ENCODE measurements at places on chromosomes 2 and 18.

DNA sequence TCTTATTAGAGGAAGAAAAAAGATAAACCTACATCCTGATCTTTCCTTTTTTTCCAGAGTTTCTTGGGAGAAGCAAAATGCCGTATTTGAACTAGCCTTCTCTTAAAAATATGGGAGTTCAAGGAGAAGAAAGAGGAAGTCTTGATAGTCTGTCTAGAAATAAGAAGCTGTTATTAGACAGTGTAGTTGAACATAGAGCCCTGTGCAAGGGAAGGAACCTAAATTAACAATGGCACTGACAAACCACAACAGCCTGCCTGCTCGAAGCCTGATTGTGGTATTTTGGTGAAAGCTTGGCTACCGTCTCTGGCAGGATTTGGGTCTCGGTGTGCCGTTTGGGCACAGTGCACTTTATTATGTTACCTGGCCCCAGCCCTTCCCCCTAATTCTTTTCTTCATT is 17.1 kb downstream of the SMARCAL1 start:
- no peak for DNase-seq

DNA sequence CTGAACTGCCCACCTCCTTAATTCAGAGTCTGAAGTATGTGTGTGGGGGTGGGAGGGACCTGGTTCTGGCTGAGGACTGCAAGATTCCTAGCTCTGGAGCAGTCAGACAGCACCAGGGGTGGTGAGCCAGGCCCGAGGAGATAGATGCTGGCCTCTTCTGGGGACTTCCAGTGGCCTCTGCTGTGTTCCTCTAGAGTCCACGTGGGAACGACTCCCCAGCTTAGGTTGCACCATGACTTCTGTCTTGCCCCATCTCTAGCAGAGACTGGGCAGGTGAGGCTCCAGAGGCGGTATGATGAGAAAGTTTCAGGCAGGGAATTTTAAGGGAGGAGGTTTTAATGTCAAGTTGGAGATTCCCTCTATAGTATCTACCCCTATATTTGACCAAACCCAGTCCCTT is 22.0 kb upstream of the RESP18 start:
- no peak for DNase-seq

DNA sequence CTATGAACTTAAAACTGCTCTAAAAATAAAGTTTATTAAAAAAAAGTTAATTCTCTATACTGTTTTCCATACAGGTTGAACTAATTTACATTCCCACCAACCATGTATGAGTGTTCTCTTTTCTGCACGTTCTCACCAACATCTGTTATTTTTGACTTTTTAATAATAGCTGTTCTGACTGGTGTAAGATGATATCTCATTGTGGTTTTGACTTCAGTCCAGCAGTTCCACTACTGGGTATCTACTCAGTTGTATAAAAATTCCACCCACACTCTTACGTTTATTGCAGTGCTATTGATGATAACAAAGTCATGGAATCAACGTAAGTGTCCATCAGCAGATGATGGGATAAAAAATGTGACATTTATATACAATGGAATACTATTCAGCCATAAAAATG is 33.7 kb downstream of the SPAG16 start:
- no peak for DNase-seq

DNA sequence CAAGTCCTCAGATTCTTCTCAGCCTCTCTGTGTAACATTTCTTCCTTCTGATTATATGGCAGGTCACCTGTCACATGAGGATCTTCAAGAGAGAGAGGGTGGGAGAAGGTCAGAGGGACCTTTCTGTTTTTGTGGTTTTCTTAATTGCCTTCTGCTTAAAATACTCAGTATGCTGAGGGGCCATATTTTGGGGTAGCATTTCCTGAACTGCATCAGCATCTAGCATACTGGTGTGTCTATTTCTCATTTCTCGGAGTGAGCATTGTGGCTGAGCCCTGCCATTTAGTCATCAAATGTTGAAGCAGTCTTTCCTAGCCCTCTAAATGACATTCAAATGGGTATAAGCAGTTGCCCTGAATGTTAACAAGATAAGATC is 162.7 kb downstream of the MYO3B start:
- DNase-seq = no peak

GRCh38 chr2:127763776-127764175 is 47.2 kb downstream of the WDR33 start:
- DNase-seq = no peak

DNA sequence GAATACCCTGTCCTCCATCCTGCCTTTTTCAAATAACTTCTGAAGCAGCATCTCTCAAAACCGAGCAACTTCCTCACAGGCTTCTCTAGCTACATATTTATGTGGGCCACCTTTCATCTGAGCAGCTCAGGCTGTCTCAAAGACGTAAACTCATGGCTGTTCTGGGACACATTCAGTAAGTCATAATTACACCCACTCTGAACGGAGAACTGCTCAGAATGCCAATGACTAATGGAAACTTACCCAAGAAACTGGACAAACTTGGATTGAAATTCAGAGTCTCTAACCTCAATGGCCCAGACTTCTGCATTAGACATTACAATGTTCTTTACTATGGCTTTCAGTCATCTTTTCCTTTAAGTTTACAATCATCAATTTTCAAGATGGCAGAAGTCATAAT is 145.2 kb downstream of the RAD51AP2 start:
- DNase-seq = no peak

- DNase-seq = no peak
Measured at GRCh38 chr2:118021356-118021755, 7.5 kb upstream of the CCDC93 start.

GRCh38 chr18:36279001-36279400 is 18.5 kb upstream of the FHOD3 start:
- DNase-seq = no peak

DNA sequence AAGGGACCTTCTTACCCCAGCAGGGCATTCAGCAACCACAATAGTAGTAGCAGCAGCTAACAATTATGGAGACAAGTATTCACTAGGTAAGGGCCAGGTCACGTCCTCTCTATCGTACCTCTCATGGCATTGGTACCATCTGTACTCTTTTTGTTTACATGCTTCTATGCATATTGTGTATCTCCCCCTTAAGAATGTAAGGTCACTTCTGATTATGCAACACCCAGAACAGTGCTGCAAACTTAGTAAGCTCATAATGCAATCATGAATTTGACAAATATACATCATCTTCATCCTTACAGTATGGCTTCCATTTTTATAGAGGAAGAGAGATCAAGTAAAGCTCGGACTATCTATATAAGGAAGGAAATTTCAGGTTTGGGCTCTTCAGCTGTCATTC is 46.1 kb downstream of the SPRED2 start:
- no peak for DNase-seq

- no peak for DNase-seq
Measured at GRCh38 chr18:6489977-6490376, 75.3 kb upstream of the L3MBTL4 start.

DNA sequence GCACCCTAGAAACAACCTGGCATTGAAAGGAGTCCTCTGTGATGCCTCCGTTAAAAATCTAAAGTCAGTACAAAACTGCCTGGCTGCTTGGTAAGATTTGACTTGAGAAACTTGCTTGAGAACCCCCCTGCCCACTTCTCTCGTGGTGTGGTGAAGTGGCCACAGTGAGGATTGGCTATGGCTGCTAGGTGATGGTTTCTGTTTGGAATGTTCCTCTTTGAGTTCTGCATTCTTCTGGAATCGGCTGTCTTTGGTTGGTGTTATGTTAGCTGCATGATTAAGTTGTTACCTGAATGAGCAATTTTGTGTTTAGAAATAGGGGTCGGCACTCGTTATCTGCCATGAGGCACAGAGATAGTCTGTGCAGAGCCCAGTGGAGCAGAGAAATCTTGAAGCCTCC is 21.7 kb upstream of the SAG start:
- no peak for DNase-seq

GRCh38 chr18:29176681-29177080 is 999.8 kb upstream of the CDH2 start:
- no peak for DNase-seq

GRCh38 chr18:61926532-61926931 is 33.7 kb upstream of the RNF152 start:
- no peak for DNase-seq

- no peak for DNase-seq
Measured at GRCh38 chr2:237296756-237297155, 117.2 kb downstream of the COL6A3 start.

DNA sequence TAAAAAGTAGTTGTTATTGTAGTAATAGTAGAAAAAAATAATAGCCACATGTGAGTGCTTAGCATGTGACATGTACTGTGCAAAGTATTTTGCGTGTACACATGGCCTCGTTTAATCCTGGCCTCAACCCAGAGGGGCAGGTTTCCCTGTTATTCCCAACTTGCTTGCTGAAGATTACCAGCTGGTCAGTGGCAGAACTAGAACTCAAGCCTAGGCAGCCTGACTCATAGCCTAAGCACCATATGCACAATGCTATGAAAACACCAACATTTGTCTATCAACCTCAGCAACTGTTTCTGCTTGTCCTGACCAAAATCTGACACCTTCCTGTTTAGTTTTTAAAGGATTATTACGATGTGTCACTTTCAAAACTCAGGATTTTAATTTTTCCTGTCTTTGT is 234.9 kb upstream of the SMAD7 start:
- no peak for DNase-seq

DNA sequence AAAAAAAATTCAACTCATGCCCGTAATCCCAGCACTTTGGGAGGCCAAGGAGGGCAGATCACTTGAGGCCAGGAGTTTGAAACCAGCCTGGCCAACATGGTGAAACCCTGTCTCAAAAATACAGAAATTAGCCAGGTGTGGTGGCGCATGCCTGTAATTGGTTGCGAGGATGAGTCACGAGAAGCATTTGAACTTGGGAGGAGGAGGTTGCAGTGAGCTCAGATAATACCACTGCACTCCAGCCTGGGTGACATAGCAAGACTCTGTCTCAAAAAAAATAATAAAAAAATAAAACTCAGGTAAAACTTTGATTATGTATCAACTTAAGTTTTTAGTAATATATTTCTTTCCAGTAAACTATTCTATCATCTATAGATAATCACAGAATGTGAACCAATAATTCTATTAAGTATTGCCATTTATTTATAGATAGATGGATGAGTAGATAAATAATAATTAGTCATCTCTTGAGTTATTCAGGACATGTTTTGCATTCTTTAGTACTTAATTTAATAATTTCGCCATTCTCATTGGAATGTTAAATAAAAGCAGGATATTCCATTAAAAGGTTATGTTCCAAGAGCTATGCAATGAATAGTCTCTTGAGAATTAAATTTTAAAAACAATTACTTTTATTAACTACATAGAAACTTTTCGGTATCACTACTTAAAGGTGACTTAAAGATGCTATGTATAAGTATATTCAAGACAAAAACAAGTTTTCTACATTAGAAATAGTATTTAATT is 48.7 kb downstream of the WDPCP start:
- DNase-seq = no peak

- no peak for DNase-seq
Measured at GRCh38 chr2:227163485-227163997, 464 bp downstream of the COL4A4 start.

- DNase-seq = no peak
Measured at GRCh38 chr2:157793053-157793612, 83.0 kb downstream of the ACVR1 start.

DNA sequence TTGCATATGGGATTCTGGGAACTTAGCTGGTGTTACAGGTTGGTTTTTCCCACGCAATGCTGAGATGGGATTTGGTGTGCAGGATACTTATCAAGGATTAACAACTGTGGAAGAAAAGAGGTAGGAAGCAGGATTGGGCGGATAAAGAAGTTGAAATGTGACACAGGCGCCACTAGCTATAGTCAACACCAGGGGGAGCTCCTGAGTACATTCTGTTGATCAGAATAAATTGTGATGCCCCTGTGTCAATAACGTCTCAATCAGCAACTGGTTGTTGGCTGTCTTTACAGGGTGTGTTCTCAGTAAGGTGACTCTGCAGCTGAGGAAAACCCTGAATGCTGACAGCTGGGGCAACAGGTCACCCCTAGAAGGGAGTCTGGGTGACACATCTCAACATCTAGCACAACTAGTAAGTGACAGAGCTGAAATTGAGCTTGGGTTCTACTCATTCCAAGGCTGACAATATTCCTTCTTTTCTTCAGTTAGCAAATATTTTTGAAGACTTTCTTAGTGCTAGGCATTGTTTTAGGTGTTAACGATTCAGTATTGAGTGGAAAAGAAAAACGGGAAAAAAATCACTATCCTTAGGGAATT is 143.0 kb downstream of the ARL6IP6 start:
- DNase-seq = no peak

DNA sequence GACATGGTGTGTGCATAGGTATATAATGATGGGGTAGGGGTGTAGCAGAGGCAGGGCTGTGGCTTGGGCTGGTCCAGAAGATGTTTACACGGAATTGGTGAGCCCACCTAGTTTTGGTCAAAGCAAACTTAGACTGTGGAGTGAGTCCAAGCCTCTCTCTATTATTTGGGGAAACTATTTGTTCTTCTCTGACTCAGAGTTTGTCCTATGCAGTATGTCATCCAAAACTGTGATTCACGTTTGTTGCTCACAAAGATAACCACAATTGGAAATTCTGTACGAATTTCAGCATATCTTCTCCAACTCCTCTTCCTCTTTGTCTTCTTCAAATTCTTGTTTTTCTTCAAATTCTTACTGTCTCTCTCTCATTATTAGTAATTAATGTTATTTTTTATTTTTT is 292.9 kb downstream of the XIRP2 start:
- DNase-seq = no peak

GRCh38 chr2:189576396-189576795 is 4.2 kb downstream of the SLC40A1 start:
- DNase-seq = no peak

GRCh38 chr2:214410918-214411554 is at the start of gene VWC2L:
Gene VWC2L, plus strand, starts transcription at chr2:214411054. Its CDS starts 3,140 bp downstream, at chr2:214414194.
- no peak for DNase-seq

GRCh38 chr2:46493241-46493970 is 14.0 kb downstream of the TMEM247 start:
- DNase-seq = no peak

DNA sequence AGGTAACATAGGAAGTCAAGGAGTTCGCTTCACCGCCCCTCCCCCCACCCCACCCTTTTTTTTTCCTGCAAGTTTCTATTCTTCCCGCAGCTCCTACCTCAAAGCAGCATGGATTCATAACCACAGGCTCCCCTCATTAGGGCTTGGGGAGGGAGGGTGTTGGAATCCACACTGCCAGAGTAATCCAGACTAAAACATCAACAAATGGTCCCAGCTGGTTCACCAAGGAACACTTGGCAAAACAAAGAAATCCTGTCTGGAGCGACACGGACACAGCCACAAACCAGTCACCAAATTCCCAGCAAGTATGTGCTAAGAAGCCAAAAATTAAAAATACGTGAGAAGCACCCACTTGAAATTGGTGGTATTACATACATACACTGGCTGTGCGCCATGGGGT is 106.9 kb upstream of the PPP1CB start:
- DNase-seq = no peak

DNA sequence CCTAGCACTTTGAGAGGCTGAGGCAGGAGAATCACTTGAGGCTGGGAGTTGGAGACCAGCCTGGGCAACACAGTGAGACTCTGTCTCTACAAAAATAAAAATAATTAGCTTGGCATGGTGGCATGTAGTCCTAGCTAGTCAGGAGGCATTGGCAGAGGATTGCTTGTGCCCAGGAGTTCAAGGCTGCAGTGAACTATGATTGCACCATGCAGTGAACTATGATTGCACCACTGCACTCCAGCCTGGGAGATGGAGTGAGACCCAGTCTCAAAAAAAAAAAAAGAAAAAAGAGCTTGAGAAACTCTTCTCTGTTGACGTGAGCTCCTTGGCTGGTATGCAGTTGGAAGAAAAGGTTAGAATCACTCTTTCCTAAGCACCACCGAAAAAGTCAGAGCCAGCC is 125.1 kb upstream of the TNP1 start:
- DNase-seq = no peak

GRCh38 chr2:176653479-176654443 is 384.5 kb downstream of the MTX2 start:
- no peak for DNase-seq

- no peak for DNase-seq
Measured at GRCh38 chr2:148969659-148970061, 68.8 kb upstream of the LYPD6B start.

All from cortex of kidney (tissue), 1 donor.